Gastroesophageal sphincter (tissue), 4 donors: ENCODE measurements at places on chromosomes 5 and 9.
A peak's percentile ranks its signal among the peaks of the same experiment; 100 is the strongest.

- ATAC-seq = no peak
Observed at GRCh38 chr5:1814183-1815020, 13.2 kb downstream of the NDUFS6 start.

GRCh38 chr5:159536646-159537045 is 206.4 kb upstream of the IL12B start:
- ATAC-seq = no peak

GRCh38 chr5:160635046-160635445 is 213.4 kb downstream of the PTTG1 start:
- no peak for ATAC-seq

- ATAC-seq = no peak
Observed at GRCh38 chr5:61822584-61822983, 483.4 kb upstream of the KIF2A start.

DNA sequence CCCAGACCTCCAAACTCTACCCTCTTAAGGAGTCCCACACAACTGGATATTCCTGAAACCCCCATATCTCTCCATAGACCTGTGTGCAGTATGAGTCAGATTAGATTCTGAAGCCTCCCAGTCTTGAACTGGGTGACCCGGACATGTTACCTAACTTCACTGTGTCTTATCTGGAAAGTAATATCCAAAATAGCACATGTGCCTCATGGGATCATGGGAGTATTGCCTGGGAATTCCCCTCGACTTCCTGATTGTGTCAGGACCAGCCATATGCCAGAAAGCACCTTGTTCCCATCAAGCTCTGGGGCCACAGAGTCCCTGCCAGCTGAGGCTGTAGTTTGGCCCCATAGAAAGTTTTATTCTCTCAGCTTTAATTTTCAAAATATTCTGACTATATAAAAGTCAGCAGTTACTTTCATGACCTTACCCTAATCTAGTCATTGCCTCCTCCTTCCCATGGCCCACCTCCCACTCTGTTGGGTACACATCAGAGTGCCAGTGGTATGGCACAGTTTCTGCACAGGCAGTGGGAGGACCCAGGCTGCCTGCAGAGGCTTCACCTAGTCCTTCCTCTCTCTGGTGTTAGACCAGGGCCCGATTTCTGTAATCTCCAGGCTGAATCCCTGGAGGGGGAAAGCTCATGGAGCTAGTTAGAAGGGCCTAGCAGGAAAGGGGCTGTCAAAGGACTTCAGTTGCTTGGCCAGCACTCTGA is 19.5 kb upstream of the B4GALT1 start:
- ATAC-seq = peak; percentile 64

DNA sequence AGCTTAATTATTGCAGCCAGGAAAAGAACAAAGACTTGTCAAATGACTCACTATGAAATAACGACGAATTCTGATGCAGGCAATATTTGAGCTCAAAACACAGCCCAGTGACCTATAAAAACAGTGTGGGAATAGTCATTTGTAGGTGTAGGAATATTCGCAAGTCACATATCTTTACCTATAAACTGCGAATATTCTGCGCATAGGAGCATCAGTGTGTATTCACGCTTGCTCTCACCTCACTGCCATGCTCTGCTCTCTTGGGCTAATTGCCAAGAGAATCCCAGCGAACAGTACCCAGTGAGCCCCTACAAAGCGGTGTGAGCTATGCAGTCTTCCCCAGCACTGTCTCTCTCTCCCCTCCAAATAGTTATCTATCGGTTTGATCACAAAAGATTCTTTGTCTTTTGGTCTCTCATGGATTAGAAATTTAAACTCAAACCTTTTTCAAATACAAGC is 74.2 kb downstream of the ST8SIA4 start:
- no peak for ATAC-seq

DNA sequence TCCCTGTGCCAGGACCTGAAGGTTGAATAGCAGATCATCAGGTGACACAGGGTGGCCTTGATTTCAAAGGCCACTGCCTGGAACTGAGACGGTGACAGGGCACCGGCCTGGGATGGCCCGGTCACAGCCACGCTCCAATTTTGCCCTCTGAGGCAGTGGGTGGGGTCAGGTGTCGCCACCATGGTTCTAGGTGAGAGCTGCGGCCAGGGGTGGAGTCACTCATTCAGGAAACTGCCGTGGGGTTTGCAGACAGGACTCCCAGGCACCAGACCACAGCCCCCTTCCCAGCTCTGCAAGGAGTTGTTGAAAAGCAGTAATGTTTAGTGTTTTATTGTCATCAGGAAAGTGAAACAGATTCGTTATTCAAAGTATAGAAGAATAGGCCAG is 17.3 kb upstream of the RNU6ATAC start:
- ATAC-seq = no peak

DNA sequence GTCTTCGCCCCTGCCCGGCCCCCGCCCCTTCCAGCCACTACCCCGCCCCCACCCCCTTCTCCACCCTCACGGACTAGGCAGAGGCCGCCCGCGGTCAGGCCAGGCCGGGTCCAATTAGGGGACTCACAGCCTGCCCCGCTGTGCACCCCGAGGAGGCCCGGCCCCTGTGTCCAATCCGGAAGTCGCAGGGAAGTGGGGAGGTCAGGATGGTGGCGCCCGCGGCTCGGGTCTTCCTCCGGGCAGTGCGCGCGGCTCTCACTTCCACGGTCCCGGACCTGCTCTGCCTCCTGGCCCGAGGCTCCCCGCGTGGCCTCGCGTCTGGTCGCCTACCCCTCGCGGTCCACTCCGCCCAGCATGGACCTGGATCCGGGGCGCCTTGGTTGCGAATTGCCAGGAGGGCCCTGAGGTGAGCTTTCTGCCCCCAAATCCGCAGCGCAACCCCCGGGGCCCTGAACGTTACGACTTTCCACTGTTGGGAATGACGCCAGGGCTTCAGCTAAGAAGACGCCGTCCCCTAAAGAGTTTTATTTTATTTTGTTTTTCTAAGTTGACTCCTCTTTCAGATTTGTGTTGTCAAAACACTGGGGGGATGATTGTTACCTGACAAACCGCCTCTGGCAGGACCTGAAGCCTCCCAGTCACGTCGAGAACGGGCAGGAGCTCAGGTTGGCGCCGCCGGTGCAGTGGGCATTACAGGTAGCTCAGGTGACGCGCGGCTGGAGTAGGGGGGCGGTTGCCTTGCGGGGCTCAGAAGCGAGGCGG is 763 bp upstream of the IRX2 start:
- ATAC-seq = peak; percentile 17

DNA sequence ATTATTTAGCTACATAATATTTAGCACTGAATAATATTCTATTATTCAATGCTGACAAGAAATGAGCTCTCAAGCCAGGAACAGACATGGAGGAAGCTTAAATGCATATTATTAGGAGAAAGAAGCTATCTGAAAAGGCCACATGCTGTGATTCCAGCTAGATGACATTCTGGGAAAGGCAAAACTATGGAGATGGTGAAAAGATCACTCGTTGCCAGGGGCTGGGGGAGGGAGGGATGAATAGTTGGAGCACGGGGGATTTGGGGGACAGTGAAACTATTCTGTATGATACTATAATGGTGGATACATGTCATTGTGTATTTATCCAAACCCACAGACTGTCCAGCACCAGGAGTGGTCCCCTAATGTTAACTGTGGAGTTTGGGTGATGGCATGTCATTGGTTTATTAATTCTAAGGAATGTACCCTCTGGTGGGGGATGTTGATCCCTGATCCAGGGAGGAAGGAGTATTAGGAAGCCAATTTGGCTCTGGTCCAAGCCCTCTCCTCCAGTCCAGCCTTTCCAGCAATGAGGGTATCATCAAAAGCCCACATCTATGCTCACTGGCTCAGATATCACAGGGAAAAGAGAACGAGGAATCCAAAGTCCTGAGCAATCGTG is 162.5 kb downstream of the COL23A1 start:
- ATAC-seq = no peak

DNA sequence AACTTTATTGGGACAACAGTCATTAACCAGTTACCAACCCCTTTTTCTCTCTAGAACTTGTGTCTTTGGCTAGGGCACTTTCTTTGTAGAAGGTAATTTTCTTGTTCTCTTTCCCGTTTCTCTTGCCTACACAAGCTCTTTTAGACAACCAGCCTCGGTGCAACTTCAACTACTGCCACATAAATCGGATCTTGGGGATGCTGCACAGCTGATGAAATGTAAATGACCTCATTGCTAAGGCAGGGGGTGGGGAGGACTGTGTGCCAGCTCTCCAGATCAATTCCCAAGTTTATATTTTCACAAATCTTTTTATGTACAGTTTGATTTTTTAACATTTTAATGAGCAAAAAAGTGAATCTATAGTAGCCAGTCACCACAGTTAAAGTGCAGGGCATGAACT is 157.6 kb downstream of the DENND1A start:
- ATAC-seq = no peak

DNA sequence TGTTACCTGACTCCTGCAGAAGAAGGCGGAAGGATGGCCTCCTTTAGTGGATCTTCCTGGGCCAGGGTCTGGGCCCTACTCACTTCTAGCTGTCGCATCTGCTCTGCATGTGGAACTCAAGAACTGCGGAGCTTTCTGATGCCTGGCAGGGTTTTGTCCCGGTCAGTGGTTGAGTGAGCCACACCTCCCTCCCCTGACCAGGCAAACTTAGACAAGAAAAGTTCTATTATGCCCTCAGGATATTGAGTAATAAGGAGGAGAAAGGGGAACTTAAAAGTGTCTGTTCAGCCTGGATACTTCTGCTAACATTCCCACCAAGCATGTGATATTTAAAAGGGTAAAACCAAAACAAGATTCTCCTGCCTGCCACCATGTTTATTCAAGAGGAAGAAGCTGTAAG is at the start of gene FYB1:
FYB1 (minus strand) TSS at position 127 of the 400 bp plus-strand sequence. CDS start 16,603 bp downstream, outside the sequence.
- peak; percentile 37 for ATAC-seq

DNA sequence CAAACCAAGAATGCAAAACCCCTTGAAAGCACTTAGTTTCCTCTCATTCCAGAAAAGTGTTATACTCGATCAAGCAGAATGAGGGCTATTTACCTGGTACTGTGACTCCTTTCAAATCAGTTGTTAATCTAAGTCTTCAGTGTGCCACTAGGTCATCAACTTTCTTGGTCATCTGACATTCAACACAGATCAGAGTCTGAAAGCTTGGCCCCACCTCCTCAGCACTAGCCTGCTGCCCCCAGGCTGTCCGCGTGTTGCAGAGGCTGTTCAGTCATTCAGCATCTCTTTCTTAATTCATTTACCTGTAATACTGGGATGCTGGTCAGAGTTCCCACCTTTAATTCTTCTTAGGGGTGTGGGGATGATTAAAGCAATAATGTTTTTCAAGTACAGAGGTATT is 28.5 kb downstream of the ENC1 start:
- no peak for ATAC-seq

GRCh38 chr9:89952401-89952800 is 347.6 kb downstream of the GADD45G start:
- ATAC-seq = no peak

DNA sequence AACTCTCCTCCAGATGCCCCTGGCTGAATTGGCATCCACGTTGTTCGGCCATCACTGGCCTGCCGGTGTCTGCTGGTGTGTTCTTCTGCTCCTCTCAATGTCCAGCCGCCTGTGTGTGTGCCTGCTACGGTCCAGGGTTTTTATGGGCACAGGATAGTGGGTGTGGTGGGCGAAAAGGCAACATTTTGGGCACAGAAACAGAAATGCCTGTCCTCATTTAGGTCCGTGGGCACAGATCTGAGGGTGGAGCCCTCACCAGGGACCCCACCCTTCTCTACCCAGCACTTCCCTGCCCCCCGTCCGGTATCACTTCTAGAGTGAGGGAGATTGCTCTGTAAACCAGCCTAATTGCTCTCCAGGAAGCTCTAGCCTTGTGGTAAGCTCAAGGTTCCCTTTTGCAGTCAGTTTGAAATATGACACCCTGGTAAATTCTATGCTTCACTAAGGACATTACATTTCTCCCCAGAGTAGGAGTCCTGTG is 410.1 kb downstream of the MAT2B start:
- no peak for ATAC-seq

GRCh38 chr9:12204512-12204911 is 488.7 kb upstream of the TYRP1 start:
- ATAC-seq = no peak

DNA sequence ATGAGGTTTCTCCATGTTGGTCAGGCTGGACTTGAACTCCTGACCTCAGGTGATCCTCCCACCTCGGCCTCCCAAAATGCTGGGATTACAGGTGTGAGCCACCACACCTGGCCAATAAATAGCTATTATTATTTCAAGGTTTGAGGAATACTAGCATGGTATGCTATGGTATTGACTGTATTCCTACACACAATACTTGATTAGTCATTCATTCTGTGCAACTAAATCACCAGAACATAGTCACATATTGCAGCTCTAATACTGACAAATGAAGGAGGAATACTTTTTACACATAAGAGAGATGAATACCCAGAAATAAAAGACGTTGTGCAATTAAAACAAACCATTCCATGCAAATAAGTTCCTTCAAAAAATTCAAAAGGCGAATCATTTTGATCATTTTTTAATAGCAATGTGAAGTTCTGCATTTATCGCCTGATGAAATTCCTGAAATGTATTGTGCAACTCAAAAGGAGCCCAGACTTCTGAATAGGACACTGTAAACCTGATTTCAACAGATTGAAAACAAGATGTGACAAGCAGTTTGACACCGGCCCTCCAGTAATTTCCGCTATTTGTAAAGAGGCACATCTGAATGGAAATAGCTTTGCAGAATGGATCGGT is 687.4 kb upstream of the SEMA6A start:
- no peak for ATAC-seq

DNA sequence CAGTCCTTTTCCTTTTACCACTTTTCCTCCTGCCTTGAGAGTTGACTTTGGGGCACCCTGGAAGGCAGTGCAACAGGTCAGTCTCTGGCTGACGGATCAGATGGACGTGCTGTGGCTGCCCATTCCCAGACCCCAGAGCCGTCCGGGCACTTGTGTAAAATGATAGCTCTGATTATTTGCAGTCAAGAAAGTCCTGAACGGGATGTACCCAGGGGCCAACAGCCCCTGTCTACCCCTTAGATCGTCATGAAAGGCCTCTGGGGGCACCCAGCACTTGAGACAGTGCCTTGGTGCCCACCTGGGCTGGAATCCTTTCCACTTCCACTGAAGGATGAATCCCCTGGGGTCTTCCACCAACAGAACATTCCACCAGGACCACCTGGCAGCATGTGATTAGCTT is 17.7 kb upstream of the ANGPTL2 start:
- ATAC-seq = no peak

- ATAC-seq = no peak
Observed at GRCh38 chr9:35452481-35452880, 37.4 kb upstream of the RUSC2 start.

DNA sequence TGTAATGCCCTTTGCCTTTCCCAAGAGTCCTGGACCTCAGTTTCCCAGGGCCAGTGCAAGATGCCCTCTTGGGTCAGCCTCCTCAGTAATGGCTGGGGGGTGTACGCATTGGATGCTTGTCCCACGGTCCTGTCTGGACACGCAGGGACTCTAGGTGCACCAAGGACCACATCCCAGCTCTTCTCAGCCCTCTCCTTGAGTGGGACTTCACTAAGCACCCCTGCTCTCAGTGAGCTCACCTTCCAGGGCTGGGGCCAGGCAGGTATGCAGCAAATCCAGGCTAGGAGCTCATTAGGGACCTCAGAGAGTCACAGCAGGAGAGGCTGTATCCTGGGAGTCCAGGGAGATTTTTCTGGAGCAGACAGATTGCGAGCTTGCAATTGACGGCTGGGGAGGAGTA is 59.8 kb downstream of the MACROH2A1 start:
- no peak for ATAC-seq
